Spleen (tissue), 13 donors: ENCODE measurements at places on chromosomes 1 and 21.

DNA sequence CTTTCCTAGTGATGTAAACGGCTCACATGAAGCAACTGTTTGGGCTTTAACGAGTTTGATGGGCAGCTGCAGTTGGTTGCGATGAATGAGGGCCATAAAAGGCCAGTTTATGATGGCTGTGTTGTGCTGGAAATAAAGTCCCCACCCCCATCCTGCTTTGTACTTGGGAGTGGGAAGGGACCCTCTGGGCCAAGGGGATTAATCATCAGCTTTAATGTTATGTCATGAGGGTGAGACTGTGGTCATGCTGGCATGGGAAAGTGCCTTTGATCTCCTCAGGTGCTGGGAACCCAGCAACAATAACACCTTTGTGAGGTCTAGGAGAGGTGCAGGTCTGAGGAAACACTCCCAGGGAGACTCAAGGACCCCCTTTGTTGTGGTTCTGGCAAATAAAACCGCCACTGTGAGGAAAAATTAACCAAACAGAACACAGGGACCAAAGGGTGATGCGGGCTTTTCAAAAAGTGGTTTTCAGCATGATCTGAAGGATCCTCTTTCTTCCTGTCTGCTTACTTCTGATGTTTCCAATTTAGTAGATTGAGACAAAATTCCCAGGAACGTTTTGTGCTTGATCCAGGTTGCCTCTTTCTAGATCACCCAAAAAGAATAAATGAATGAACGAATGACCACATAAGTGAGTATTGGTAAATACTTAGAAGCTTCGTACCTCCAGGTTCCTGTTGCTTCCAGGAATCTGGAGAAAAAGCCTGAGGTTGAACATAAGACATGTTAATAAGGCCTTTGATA, 257.8 kb upstream of the HOOK1 start:
- no peak for DNase-seq

- DNase-seq, result no peak
Observed at GRCh38 chr21:38712664-38713063, 93.1 kb upstream of the ETS2 start.

DNA sequence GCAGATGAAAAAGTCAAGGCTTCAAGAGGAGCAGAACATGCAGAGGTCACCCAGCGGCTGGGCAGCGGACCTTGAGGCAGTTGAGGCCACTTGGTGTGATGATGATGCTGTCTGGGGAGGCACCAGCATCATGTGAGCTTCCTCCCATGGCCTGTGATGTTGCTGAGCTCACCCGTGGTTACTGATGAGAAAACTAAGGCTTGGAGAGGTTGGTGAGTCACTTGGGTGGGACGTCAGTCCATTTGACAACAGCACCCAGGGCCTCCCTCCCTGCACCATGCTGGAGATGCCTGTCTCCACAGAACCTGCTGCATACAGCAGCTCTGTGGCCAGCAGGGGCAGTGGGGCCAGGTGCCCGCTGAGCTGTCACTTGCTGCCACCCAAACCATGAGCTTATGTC, 146.8 kb downstream of the NPHP4 start:
- DNase-seq, result no peak

- no peak for DNase-seq
Observed at GRCh38 chr1:92730476-92730875, 54.4 kb downstream of the EVI5 start.

GRCh38 chr1:204975021-204975420, 68.0 kb upstream of the CNTN2 start:
- no peak for DNase-seq

DNA sequence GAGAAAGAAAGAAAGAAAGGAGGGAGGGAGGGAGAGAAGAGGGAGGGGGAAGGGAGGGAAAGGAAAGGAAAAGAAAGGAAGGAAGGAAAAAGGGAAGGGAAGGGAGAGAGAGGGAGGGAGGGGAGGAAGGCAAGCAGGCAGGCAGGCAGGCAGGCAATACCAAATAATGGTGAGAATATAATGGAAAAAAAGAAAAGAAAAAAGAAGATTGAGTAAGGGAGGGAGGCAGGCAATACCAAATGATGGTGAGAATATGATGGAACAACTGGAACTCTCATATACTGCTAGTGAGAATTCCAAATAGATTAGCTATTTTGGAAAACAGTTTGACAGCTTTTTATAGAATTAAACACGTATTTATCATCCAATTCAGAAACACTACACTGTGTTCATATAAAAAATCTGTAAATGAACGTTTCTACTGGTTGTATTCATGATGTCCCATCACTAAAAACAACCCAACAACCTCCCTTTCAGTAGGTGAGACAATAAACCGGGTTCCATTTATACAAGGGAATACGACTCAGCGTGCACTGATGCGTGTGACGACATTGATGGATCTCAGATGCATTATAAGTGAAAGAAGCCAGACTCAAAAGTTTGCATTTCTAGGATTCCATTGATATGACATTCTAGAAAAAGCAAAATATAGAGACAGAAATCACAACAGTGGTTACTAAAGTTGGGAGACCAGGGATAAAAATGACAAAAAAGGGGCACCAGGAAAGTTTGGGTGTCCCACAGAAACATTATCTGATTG, 226.4 kb downstream of the DSCAM start:
- no peak for DNase-seq

GRCh38 chr1:51744506-51745303, 127.8 kb downstream of the OSBPL9 start:
- no peak for DNase-seq
